ENCODE measurements at places on chromosomes 13 and 19. TPM values are rescaled to one million over a fixed set of nuclear protein-coding genes. Genes with fewer than 3 reads are reported as not detected.

DNA sequence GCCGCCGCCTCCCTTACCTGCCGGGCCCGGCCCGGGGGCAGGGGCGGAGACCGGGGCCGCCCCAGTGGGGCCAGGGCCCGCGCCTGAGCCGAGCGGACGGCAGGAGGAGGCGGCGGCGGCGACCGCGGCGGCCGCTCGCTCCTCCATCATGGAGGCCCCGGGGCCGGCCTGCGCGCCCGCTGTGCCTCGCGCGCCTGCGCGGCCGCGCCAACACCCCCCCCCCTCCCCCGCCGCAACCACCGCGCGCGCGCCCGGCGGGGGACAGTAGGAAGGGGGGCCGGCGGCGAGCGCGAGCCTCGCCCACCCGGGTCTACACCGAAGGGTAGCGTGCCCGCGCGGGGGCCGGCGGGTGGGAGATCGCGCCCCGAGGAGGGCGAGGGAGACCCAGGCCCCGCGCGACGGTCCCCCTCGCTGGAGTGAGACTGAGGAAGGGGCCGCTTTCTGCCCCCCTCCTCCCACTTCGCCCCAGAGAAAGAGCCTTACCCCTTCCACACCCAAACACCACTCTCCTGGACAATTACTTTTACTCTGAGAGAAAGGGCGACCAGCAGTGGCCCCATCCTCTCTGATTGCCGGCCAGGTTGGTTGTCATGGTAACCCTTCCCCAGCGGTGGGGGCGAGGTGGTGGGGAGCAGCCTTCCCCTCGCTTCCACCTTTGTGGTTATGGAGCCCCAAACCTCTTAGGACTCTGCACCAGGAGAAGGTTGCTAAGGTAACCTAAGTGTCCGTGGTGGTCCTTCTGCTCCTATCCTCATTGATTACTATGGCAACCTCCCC, at the start of gene STRN4:
Gene STRN4, minus strand, starts transcription at position 170 of the 777 bp plus-strand sequence. Its CDS starts 20 bp downstream, at position 150.
- no peaks in the 10 kb centered on the region for H3K36me3 ChIP-seq
- peaks cover 32% of the 10 kb centered on the region for H3K4me1 ChIP-seq
- peak within 1 kb of the TSS; percentile 86 for H3K4me3 ChIP-seq
- DNase-seq = no peak
- H3K27me3 ChIP-seq = no peaks in the 10 kb centered on the region
- H3K27ac ChIP-seq = peak within 1 kb of the TSS; percentile 75

CEACAM16 gene
- not detected for total RNA-seq

TEAD2 gene
- 26.4 TPM for total RNA-seq

SLC25A41 gene
- total RNA-seq = 0.71 TPM

DNA sequence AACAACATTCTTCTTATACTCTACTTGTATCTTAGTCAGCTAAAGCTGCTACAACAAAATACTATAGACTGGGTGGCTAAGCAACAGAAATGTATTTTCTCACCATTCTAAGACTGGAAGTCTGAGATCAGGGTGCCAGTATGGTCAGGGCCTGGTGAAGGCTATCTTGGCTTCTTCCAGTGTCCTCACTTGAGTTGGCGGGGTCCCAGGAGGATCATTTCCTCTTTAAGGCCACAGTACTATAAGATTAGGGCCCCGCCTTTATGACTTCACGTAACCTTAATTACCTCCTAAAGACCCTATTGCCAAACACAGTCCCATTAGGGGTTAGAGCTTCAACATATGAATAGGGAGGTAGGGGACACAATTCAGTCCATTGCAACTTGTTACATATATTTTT, 30.7 kb upstream of the DOCK9 start:
- no peak overlapping the region for H3K27ac ChIP-seq
- no peak overlapping the region for H3K4me3 ChIP-seq
- no peaks in the 10 kb centered on the region for H3K36me3 ChIP-seq
- peaks cover 6% of the 10 kb centered on the region for H3K4me1 ChIP-seq
- no peaks in the 10 kb centered on the region for H3K27me3 ChIP-seq
- DNase-seq = no peak

DNA sequence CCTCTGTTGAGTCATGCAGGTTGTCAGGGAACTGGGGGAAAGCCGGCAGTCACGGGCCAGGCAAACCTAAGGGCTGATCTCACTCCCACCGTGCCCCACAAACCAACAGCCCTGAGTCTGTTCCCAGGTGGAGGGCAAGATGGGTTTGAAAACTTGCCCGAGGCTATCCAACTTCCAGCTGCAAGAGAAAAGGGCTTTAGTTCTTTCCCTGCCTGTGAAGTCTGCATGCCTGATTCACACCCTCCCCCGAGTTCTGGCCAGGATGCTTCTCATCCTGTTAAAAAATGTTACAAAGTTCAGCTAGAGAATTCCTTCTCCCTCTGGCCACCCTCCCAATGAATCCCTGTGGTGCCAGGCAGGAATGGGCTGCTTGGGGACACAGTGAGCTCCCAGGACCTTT, 33.1 kb downstream of the MYO16 start:
- H3K27ac ChIP-seq = no peak overlapping the region
- no peaks in the 10 kb centered on the region for H3K4me1 ChIP-seq
- no peak overlapping the region for H3K4me3 ChIP-seq

DNA sequence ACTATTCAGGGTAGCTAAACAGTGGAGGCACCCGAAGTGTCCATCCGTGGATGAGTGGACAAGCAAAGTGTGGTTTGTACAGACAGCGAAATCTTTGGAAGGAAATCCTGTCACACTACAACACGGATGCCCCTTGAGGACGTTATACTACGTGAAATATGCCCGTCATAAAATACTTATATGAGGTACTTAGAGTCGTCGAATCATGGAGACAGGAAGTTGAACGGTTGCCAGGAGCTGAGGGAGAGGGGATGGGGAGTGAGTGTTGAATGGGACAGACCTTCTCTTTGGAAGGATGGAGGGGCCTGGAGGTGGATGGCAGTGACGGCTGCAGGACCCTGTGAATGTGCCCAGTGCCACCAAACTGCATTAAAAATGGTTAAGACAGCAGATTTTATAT, 11.6 kb downstream of the ATP4B start:
- no peak overlapping the region for H3K4me3 ChIP-seq
- peaks cover 9% of the 10 kb centered on the region for H3K4me1 ChIP-seq
- H3K27me3 ChIP-seq = no peaks in the 10 kb centered on the region
- no peak overlapping the region for H3K27ac ChIP-seq
- DNase-seq = no peak

- H3K36me3 ChIP-seq = no peaks in the 10 kb centered on the region
- H3K27me3 ChIP-seq = no peaks in the 10 kb centered on the region
- DNase-seq = no peak
- H3K4me1 ChIP-seq = peaks cover 8% of the 10 kb centered on the region
- H3K27ac ChIP-seq = no peak overlapping the region
- H3K4me3 ChIP-seq = no peak overlapping the region
Observed at GRCh38 chr19:13700621-13701020, 63.7 kb upstream of the MRI1 start.

GRCh38 chr19:20250627-20251026, 83.6 kb downstream of the ZNF486 start:
- H3K36me3 ChIP-seq = no peaks in the 10 kb centered on the region
- no peak overlapping the region for H3K4me3 ChIP-seq
- DNase-seq = no peak

OXGR1 gene
- total RNA-seq = not detected

DNA sequence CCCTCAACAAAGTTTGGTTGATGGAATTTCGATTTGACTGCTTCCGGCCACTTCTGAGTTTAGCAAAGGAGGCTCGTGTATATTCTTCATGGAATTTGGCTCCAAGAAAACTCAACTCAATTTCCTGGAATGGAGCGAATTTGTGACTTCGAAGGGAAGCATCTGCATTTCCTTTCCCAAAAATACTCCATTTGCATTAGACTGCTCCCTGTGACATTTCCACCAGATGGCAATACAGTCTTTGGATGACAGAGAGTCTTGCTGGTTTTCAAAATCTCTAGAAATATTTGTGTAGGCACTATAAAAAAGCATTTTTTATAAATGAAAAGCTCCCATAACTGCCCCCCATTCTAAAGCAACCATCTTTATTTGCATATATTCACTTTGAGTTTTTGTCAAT, 4.1 kb downstream of the C1QTNF9 start:
- H3K4me3 ChIP-seq = no peak overlapping the region
- H3K4me1 ChIP-seq = no peaks in the 10 kb centered on the region
- no peaks in the 10 kb centered on the region for H3K27me3 ChIP-seq
- H3K36me3 ChIP-seq = no peaks in the 10 kb centered on the region

C19orf18 gene
- not detected for total RNA-seq

PSG4 gene
- not detected for total RNA-seq

DNA sequence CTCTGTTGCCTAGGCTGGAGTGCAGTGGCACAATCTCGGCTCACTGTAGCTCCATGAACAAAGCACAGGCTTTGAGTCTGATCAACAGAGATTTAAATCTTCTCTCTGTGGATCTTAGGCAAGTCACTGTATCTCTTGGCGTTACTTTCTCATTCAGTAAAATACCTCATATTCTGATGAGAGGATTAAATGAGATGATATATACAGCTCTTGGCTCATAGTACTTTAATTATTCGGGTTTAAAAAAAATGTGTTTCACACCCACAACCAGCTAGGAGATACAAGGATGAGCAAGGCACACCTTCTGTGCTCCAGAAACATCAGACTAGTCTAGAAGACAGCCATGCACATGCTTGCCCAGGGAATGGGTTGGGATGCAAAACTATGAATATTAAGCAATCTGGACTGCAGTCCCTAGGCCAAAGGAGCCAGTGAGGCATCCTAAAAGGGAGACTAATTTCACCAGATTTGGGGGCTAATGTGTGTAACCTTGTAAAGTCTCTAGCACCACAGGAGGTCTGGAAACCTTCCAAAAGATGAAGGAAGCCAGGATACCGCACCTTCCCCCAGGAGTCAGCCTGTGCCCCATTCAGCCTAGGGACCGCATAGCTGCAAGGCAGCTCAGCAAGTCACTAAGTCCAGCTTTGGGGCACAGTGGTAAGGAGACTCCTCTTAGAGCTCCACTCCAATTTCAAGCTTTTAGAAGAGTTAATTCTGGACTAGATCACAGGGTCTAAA, 2.5 kb downstream of the VPS36 start:
- H3K36me3 ChIP-seq = no peaks in the 10 kb centered on the region
- H3K4me3 ChIP-seq = no peak overlapping the region
- DNase-seq = no peak

HPN gene
- total RNA-seq = 0.35 TPM

GRCh38 chr13:25059958-25060357, 36.0 kb upstream of the PABPC3 start:
- no peak for DNase-seq
- H3K36me3 ChIP-seq = no peaks in the 10 kb centered on the region

DNA sequence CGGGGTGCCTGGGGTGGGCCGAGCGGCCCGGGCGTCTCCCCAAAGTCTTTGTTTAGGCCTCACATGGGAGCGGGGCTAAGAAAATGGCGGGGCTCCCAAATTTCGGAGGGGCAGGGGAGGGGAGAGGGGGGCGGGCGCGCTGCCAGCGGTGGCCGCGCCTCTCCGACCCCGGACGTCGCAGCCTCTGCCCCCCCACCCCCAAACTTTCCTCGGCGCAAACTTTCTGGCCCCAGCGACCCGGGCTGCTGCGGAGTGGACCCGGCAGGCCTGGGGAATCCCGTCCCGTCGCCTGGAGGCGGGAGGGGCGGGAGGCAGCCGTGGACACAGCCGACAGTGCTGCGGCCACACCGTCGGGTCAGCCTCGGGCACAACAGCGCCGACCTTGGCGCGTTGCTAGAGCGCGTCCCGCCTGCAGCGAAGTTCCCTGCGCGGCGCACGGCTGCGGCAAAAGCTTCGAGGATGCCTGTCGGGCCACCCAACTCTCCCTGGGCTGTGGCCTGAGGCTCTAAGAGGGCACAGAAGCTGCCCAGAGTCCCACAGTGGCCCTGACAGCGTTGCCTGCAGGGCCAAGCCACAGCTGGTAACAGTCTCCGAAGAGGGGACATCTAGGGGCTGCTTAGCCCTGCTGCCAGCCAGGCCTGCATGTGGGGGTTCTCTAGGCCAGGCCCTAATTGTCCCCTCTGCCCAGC, 1.3 kb downstream of the NFIX start:
- peaks cover 49% of the 10 kb centered on the region for H3K4me1 ChIP-seq
- H3K36me3 ChIP-seq = no peaks in the 10 kb centered on the region
- DNase-seq = no peak
- H3K27me3 ChIP-seq = no peaks in the 10 kb centered on the region
- H3K4me3 ChIP-seq = peak overlapping the region; percentile 93

DNA sequence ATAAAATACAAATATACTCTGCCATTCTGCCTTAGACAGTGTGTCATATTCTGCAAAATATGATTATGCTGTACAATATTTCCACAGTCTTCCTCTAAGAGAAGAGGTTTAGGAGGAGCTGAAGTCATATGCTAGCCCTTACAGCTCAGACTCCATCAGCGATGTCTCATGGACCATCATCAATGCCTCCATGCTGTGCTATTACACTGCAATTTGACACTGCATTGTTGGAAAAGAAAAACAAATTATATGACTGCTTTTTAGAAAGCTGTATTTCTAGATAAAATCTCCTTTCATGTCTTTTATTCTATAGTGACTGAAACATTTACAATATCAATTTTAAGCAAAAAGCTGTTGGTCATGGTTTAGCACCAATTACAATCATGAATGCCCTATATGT, 1089.4 kb upstream of the MIR17HG start:
- H3K27ac ChIP-seq = no peak overlapping the region
- H3K4me1 ChIP-seq = no peaks in the 10 kb centered on the region

DNA sequence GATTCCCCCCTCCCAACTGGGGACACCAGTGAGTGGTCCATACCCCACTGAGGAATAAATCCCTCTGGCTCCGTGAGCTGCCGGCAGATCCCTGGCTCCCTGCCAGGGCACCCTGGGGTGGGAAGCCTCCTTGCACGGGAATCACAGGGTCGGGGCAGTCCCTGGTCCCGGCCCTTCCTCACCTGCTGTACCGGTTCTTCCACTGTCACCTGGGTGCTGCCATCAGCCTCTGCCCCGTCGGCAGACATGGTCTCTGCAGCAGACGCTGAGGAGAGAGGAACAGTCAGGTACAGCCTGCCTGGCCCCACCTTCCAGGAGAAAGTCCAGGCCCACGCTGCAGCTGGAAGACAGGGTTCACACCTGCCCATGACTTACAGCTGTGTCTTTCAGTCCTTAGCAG, 6.3 kb downstream of the PLIN3 start:
- H3K27me3 ChIP-seq = no peaks in the 10 kb centered on the region
- peaks cover 2% of the 10 kb centered on the region for H3K4me1 ChIP-seq
- DNase-seq = no peak
- no peak overlapping the region for H3K27ac ChIP-seq
- H3K36me3 ChIP-seq = peaks cover 33% of the 10 kb centered on the region

GRCh38 chr13:99314640-99315176, 7.5 kb upstream of the GPR183 start:
- peaks cover 7% of the 10 kb centered on the region for H3K4me1 ChIP-seq
- no peak overlapping the region for H3K4me3 ChIP-seq
- H3K27ac ChIP-seq = no peak overlapping the region
- H3K27me3 ChIP-seq = no peaks in the 10 kb centered on the region
- DNase-seq = no peak
- H3K36me3 ChIP-seq = no peaks in the 10 kb centered on the region

GRCh38 chr13:109156181-109156935, 526.9 kb downstream of the MYO16 start:
- H3K27ac ChIP-seq = peak overlapping the region; percentile 78
- H3K27me3 ChIP-seq = no peaks in the 10 kb centered on the region
- peak overlapping the region; percentile 56 for H3K4me3 ChIP-seq
- no peaks in the 10 kb centered on the region for H3K36me3 ChIP-seq
- DNase-seq = no peak

- no peak for DNase-seq
- H3K4me1 ChIP-seq = peaks cover 29% of the 10 kb centered on the region
- no peaks in the 10 kb centered on the region for H3K36me3 ChIP-seq
- H3K4me3 ChIP-seq = peak overlapping the region; percentile 17
- no peaks in the 10 kb centered on the region for H3K27me3 ChIP-seq
Observed at GRCh38 chr13:113814435-113814821, 49.4 kb downstream of the GAS6 start.
